ENCODE measurements at places on chromosomes 5 and 9. TPM values are rescaled to one million over a fixed set of nuclear protein-coding genes. Genes with fewer than 3 reads are reported as not detected.

The EPB41L4B gene
- 16.0 TPM for total RNA-seq

The CDH18 gene
- total RNA-seq = not detected

- no peak overlapping the region for H3K4me3 ChIP-seq
- peaks cover 6% of the 10 kb centered on the region for H3K36me3 ChIP-seq
- no peaks in the 10 kb centered on the region for H3K27me3 ChIP-seq
Observed at GRCh38 chr5:104189909-104190308, 627.3 kb upstream of the NUDT12 start.

DNA sequence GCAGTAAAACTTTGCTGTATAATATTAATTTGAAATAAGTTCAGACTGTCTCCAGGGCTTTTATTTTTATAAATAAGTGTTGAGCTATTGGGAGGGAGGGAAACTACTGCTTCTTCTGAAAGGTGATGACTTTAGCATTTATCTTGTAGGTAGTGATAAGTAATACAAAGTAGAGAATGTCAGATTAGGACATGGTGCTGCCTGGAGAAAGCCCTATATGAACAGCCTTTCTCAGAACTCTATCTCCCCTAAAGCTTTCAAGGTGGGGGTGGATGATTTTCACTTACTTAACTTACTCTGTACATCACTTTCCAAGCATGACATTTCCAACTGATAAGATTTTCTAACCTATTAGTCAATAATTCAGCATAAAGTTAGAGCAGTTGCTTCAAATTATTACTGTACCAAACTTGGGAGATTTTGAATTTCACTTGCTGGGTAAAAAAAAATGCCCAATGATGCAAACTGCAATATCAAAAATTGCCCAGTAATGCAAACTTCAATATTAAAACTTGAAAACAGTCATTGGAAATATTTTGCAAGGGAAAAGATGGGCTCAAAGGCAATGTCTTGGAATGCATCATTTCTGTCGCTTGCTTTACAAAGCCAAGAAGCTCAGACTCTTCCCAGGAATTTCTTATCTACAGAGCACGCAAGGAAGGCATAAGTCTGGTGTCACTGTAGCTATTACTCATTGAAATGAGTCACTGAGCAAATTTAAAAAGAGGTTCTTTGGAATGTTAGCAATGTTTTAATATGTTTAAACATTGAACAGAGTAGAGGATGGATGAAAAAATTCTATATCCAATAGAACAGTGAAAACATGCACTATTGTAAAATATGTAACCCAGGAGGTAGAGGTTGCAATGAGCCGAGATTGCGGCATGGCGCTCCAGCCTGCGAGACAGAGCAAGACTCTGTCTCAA is 569.5 kb downstream of the PSAT1 start:
- no peak overlapping the region for H3K4me3 ChIP-seq
- no peak overlapping the region for H3K27ac ChIP-seq
- no peaks in the 10 kb centered on the region for H3K36me3 ChIP-seq
- H3K4me1 ChIP-seq = no peaks in the 10 kb centered on the region

- H3K27ac ChIP-seq = no peak overlapping the region
- H3K4me1 ChIP-seq = no peaks in the 10 kb centered on the region
- no peak overlapping the region for H3K4me3 ChIP-seq
- DNase-seq = no peak
- H3K27me3 ChIP-seq = no peaks in the 10 kb centered on the region
Observed at GRCh38 chr9:115209601-115210306, 91.8 kb upstream of the TNC start.
